ENCODE measurements at places on chromosomes 1 and 21. TPM values are rescaled to one million over a fixed set of nuclear protein-coding genes. Genes with fewer than 3 reads are reported as not detected.

GPBP1L1 gene
- 32.5 TPM for total RNA-seq

GPR52 gene
- total RNA-seq = not detected

TP73 gene
- total RNA-seq = 0.39 TPM

DARS2 gene
- total RNA-seq = 42.5 TPM

TSTD1 gene
- total RNA-seq = not detected

TBCE gene
- total RNA-seq = 52.3 TPM

RHCE gene
- not detected for total RNA-seq

E2F2 gene
- total RNA-seq = 2.9 TPM

OR2T2 gene
- total RNA-seq = not detected

GBP5 gene
- not detected for total RNA-seq

HSD3B2 gene
- not detected for total RNA-seq

PLA2G2D gene
- not detected for total RNA-seq

GSTM1 gene
- not detected for total RNA-seq

EXO1 gene
- total RNA-seq = 25.4 TPM

XCL1 gene
- total RNA-seq = not detected
